Fibroblast of the aortic adventitia (primary cell): ENCODE measurements at places on chromosomes 2 and 18. TPM values are rescaled to one million over a fixed set of nuclear protein-coding genes. Genes with fewer than 3 reads are reported as not detected.

DNA sequence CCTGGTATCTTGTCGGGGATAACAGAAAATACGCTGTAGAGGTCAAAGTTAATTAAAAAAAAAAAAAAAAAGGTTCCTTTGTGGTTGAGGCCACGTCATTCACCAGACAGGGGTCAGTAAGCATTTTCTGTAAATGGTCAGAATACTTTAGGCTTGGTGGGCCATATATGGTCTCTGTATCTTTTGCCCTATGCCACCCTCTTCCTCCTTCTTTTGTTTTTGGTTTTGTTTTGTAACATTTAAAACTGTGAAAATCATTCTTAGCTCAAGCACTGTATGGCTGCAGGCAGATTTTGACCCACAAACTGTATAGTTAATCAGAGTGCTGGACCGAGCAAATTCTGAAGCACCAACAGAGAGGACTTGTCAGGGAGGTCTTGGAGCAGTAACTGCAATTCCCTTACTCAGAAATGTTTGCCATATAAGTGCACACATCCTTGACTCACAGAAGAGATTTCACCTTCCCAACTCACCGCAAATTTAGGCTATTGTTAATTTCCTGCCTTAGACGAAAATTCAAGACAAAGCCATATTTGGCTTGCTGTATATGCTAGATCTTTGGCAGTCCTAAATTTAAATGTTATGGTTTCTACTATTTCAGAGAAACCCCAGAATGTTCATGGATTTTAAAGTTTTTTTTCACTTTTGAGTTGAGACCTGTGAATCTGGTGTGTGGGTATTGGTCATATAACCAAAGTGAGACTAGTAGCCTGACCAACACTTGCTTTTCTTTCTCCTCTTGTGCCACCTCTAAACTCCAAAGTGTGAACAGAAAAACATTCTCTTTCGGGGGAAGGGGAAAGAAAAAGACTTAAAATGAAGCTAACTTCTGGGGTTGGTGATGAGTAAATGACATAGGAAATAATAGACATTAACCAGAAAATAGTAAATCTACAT lies 65.4 kb downstream of the DOCK10 start:
- no peak for DNase-seq

Gene CXCR1
- not detected in 2 replicates for total RNA-seq

Gene SPAG16
- total RNA-seq: 35.2 and 178 TPM in 2 replicates

Gene GCKR
- total RNA-seq: 4.5 and 4.9 TPM in 2 replicates

DNA sequence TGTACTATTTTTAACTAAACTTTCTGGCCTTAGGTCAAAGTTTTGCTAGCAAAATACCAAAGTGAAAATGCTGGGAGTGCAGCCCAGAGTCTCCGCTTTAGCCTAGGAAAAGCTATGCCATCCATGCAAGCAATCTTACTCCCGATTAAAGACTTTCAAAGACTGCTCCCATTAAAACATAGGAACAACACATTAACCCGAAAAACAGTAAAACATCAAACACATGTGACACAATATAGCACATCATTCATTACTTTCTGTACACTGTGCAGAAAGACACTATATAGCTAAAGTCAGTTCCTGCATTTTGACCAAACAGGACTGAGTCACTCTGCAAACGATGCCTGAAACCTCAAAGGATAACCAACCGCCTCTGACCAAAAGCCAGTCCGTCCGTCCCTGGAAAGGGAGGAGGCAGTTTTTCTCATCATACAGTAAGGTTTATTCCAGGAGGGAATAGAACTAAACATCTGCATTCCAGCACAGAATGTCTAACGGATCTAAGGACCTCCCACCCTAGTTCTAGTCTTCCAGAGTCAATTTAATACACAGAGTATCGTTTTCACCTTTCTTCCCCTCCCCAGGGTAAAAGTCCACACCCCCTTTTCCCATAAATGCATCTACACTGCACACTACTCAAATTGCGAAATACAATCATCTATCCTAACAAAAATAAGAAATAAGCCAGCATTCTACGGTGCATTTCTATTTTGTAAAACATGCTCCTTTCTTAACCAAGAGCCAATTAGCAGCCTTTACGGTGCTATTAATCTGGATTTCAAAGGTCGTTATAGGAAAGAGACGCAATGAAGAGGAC lies 1.7 kb downstream of the ROCK2 start:
- DNase-seq: peak; percentile 75

Gene GKN1
- total RNA-seq: not detected in 2 replicates

Gene LOXL3
- 11.9 and 18.5 TPM in 2 replicates for total RNA-seq

Gene GULP1
- total RNA-seq: 30.5 and 42.7 TPM in 2 replicates

DNA sequence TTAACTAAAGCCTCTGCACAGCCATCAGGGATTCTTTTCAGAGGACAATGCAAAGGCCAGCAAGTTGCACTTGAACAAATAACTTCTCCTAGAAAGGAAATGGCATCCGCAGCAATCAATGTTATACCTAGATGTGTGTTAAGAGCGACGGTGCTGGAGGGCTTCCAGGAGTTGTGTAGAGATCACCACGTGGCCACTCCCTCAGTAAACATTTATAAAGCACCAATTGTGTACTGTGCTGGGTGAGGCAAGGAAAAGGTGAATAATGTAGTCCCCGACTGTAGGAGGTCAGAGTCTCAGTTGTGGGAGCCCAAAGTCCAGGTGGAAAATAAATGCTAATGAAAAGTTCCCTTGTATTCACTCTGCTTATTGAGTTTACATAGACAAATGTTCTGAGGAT lies 135.0 kb downstream of the ALK start:
- no peak for DNase-seq

DNA sequence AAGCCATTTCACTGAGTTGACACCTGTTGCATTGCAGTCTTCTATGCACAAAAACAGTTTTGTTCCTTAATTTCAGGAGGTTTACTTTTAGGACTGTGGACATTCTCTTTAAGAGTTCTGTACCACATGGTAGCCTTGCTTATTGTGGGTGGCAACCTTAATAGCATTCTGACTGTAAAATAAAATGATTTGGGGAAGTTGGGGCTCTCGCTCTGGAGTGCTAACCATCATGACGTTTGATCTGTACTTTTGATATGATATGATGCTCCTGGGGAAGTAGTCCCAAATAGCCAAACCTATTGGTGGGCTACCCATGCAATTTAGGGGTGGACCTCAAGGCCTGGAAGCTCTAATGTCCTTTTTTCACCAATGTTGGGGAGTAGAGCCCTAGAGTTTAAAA lies 3.4 kb downstream of the CTLA4 start:
- DNase-seq: no peak

Gene C2orf80
- not detected in 2 replicates for total RNA-seq

DNA sequence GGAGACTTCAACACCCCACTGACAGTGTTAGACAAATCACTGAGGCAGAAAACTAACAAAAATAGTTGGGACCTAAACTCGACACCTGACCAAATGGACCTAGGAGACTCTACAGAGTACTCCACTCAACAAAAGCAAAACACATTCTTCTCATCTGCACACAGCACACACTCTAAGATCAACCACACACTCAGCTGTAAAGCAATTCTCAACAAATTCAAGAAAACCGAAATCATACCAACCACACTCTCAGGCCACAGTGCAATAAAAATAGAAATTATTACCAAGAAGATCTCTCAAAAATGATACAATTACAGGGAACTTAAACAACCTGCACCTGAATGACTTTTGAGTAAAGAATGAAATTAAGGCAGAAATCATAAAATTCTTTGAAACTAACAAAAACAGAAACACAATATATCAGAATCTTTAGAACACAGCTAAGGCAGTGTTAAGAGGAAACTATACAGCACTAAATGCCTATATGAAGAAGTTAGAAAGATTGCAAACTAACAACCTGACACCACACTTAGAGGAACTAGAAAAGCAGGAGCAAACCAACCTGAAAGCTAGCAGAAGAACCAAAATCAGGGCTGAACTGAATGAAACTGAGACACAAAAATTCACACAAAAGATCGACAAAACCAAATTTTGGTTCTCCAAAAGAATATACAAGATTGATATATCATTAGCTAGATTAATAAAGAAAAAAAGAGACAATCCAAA lies 46.3 kb downstream of the RTTN start:
- no peak for DNase-seq

Gene CFC1
- total RNA-seq: not detected in 2 replicates

- DNase-seq: no peak
Observed at GRCh38 chr2:207567671-207568070, 37.9 kb downstream of the CREB1 start.

DNA sequence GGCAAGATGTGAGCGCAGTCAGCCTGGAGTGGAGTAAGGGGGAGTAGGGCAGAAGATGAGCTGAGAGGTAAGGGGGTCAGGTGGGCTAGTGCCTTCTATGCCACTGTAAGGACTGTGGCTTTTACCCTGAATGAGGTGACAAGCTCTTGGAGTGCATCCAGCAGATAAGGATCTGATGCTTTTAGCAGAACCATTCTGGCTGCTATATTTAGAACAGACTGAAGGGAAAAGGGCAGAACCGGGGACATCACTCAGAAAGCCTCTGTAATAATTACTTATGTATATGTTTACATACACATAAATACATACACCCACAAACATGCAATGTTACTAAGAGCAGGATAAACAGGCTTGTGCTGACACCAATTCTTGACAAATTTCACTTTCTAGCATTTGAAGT lies 124.8 kb downstream of the DTNB start:
- no peak for DNase-seq

DNA sequence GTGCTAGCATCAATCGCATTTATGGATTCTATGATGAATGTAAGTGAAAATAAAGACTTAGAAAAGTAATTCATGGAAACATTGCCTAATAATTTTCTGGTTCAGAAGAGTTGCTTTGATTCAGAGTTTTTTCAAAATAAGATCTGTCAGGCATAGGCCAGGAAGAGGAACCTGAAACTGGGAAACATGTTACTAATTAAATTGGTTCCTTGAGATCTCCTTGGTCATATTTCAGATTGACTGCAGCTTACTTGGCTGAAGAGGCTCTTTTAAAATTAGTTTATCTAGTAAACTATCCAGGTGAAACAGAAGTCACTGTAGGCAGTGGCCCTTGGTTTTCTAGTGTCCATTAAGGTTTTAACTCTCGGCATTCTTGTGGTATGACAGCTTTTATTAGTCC lies 27.4 kb downstream of the PPP1CB start:
- DNase-seq: no peak

Gene MCFD2
- total RNA-seq: 73.8 and 265 TPM in 2 replicates

Gene RGPD6
- 34.9 and 45.0 TPM in 2 replicates for total RNA-seq

Gene KYNU
- under 0.01 and 1.3 TPM in 2 replicates for total RNA-seq

Gene RNASEH1
- total RNA-seq: 29.2 and 33.4 TPM in 2 replicates

Gene CIDEA
- not detected in 2 replicates for total RNA-seq

DNA sequence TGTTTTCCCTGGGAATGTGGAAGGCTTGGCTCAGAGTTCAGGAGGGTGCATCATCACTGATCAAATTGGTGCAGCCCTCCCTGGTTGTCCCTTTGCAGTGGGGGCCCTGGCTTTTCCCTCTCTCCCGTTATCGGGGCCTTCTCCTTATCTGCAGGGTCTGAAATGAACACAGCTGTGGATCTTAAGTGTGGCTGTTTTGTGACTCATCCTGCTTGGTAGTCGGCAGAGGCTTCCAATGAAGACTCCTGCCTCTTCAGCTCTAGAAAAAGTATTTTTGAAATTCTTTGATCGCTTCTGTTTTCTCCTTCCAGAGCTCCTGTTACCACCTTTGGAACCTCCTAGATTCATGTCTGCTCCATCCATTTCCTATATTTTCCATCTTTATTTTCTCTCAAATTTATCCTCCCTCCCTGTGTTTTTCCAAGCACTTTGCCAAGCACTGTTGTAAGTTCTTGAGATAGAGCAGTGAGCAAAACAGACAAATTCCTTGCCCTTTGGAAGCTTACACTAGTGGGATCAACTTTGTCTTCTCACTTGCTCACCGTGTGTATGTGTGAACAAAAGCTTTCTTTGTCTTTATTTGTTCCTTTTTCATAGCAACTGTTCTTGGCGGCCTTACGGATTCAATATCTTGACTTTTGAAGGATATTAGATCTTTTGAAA lies 45.7 kb downstream of the RALB start:
- DNase-seq: peak; percentile 62

DNA sequence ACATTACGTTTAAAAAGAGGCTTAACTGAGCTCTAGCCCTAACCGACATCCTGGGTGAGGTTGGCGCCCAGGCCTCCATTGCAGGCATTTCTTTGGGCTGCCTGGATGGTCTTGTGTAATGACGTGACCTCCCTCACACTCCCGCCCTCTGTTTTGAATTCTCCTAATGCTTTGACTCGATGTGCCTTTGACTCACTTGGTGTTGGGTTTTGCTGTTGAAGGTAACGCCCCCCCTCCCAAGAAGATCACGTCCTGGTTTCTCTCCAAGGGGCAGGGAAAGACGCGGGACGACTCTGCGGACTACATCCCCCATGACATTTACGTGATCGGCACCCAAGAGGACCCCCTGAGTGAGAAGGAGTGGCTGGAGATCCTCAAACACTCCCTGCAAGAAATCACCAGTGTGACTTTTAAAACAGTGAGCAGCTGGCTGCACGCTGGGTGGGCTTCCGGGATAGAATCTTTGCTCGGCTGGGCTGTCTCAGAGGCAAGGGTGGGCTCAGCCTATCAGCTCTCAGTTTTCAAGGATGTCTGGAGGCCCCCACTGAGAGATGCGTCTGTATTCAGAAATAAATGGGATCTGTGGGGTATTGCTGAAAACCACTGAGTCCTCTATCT lies 87.9 kb upstream of the ATG16L1 start:
- no peak for DNase-seq

GRCh38 chr2:197571627-197572271 lies 55.9 kb downstream of the MOB4 start:
- DNase-seq: peak; percentile 32

DNA sequence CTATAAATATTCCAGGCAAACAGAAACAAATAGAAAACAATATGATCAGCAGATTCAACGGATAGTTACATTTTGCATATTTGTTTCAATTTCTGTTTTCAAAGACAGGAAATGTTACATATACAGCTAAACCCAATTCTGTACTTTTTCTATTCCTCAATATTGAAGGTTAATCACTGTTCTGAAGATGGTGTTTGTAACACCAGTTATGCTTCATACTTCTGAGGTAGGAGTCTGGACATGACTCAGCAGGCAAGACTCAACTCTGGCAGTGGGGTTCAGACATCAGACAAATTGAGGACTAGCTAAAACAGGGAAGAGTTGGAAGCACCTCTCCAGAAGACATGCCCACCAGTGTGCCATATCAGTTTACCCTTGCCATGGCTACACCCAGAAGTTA lies 16.6 kb downstream of the SERPINB13 start:
- peak; percentile 3 for DNase-seq

GRCh38 chr2:216714376-216714775 lies 19.0 kb upstream of the IGFBP5 start:
- no peak for DNase-seq

DNA sequence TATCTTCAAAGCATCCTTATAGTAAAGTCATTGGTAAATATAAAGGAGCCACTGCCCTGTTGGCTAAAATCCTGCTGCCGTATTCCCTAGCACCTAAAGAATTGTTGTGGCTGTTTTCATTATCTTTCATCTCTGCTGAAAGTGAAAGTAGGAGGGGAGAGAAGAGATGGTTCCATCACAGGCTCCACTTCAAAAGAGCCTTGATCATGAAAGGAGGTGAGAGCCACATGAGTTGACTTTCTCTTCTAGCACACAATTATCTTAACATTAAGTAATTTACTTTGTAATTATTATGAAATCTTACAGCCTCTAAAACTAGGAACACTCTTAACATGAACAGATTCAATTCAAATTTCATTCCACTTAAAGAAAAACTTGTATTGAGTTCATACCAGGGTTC lies 1050.9 kb upstream of the LRRTM1 start:
- no peak for DNase-seq

- peak; percentile 48 for DNase-seq
Observed at GRCh38 chr2:186755066-186755465, 61.2 kb downstream of the FAM171B start.

- no peak for DNase-seq
Observed at GRCh38 chr2:128317181-128317898, 1.3 kb downstream of the HS6ST1 start.
